Fibroblast of the aortic adventitia (primary cell): ENCODE measurements at places on chromosomes 2 and 18. TPM values are rescaled to one million over a fixed set of nuclear protein-coding genes. Genes with fewer than 3 reads are reported as not detected.

The TRAPPC12 gene
- total RNA-seq, result 42.7 and 62.7 TPM in 2 replicates

The AP1S3 gene
- total RNA-seq, result 8.1 and 16.8 TPM in 2 replicates

The INO80C gene
- 2.9 and 4.8 TPM in 2 replicates for total RNA-seq

The C1QL2 gene
- not detected in 2 replicates for total RNA-seq

The OXER1 gene
- 0.27 TPM in 1 of 2 replicates, not detected in the other for total RNA-seq

The ACVR1C gene
- total RNA-seq, result 0.63 and 1.2 TPM in 2 replicates

The CPLX4 gene
- total RNA-seq, result 0.49 TPM in 1 of 2 replicates, not detected in the other

The SNTG2 gene
- total RNA-seq, result 0.09 TPM in 1 of 2 replicates, not detected in the other

The C2orf78 gene
- not detected in 2 replicates for total RNA-seq

The CNTNAP5 gene
- under 0.01 TPM in 1 of 2 replicates, not detected in the other for total RNA-seq

The ACTG2 gene
- 2.4 TPM in 1 of 2 replicates, not detected in the other for total RNA-seq

The MSTN gene
- total RNA-seq, result 0.08 and 0.18 TPM in 2 replicates

The CD28 gene
- not detected in 2 replicates for total RNA-seq

The RDH14 gene
- 34.5 and 40.5 TPM in 2 replicates for total RNA-seq

The MAP2 gene
- 2.1 and 26.5 TPM in 2 replicates for total RNA-seq

The CD207 gene
- not detected in 2 replicates for total RNA-seq

The GALNT3 gene
- total RNA-seq, result 0.49 and 3.1 TPM in 2 replicates

The UGT1A3 gene
- not detected in 2 replicates for total RNA-seq

The KCNS3 gene
- total RNA-seq, result 0.36 TPM in 1 of 2 replicates, not detected in the other

The GAREM1 gene
- total RNA-seq, result 2.4 and 5.5 TPM in 2 replicates

The CEBPZOS gene
- 17.7 and 27.6 TPM in 2 replicates for total RNA-seq
